ENCODE measurements at places on chromosomes 7 and 10. TPM values are rescaled to one million over a fixed set of nuclear protein-coding genes. Genes with fewer than 3 reads are reported as not detected.

Gene SPDYE3
- total RNA-seq = not detected

Gene ACTL6B
- not detected for total RNA-seq

Gene ANXA8L1
- not detected for total RNA-seq

Gene IFIT3
- total RNA-seq = 5.3 TPM

Gene FFAR4
- not detected for total RNA-seq

Gene SPDYE2B
- total RNA-seq = 0.12 TPM

Gene PTPRZ1
- total RNA-seq = 0.12 TPM

Gene WNT16
- total RNA-seq = 1.6 TPM

Gene CACNA2D1
- total RNA-seq = 71.3 TPM

Gene SPDYE5
- 0.12 TPM for total RNA-seq

Gene NKX6-2
- not detected for total RNA-seq

Gene HOXA10
- not detected for total RNA-seq
